ENCODE measurements at places on chromosomes 1 and 21.

- DNase-seq, result no peak
These were observed 37.0 kb downstream of the MATN1 start for GRCh38 chr1:30686236-30686935.

- no peak for DNase-seq
These were observed 58.0 kb downstream of the HIVEP3 start for GRCh38 chr1:41860771-41861170.

DNA sequence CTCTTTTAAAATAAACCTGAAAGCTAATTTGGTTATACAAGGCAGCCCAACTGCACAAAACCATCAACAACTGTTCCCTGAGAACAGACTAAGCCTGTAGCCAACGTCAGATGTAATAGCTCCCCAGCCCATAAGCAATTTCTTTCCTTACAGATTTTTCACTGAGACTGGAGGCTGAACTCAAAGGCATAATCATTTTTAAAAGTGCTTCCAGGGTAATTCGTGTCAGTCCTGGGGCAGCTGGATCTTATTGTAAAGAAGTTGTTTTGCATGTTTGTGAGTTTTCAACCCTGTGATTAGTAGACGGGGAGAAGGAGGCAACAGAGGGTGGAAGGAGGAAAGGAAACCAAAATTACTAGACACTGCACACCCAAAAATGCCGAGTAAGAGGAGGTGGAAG lies 3.2 kb downstream of the DPT start:
- DNase-seq, result no peak

DNA sequence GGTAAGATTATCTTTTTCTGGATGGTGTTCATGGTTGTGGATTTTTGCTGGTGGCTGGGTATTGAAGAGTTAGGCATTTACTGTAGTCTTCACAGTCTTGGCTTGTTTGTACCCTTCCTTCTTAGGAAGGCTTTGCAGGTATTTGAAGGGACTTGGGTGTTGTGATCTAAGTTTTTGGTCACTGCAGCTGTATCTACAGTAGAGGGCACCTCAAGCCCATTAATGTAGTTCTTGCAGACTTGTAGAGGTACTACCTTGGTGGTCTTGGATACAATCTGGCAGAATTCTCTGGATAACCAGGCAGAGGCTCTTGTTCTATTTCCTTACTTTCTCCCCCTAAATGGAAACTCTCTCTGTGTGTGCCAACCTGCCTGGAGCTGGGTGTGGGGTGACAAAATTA lies 155.8 kb upstream of the BRINP3 start:
- DNase-seq, result peak; percentile 20

GRCh38 chr1:5904551-5904950 lies 87.7 kb downstream of the NPHP4 start:
- no peak for DNase-seq
